ENCODE measurements at places on chromosomes 3 and 15. TPM values are rescaled to one million over a fixed set of nuclear protein-coding genes. Genes with fewer than 3 reads are reported as not detected.

DNA sequence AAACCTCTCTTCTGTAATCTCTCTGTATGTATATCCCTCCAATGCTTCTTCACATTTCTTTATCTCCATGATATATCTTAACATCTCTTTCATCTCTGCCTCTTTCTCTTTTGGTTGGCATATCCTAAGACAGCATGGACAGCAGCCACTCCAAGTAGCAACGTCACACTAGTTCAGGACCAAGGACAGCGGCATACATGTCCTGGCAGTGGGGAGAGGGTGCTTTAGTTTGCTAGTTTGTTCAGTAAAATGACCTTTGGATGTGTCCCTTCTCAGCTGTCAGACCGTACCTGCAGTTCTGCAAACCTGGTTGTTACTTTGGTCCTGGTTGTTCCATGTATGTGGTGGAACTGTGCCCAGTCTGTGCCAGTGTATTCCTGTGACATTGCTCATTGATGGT lies 225.6 kb upstream of the ROPN1 start:
- no peak overlapping the region for H3K4me3 ChIP-seq
- H3K4me1 ChIP-seq: no peaks in the 10 kb centered on the region
- DNase-seq: peak; percentile 19
- H3K27me3 ChIP-seq: no peaks in the 10 kb centered on the region
- H3K36me3 ChIP-seq: no peaks in the 10 kb centered on the region

DNA sequence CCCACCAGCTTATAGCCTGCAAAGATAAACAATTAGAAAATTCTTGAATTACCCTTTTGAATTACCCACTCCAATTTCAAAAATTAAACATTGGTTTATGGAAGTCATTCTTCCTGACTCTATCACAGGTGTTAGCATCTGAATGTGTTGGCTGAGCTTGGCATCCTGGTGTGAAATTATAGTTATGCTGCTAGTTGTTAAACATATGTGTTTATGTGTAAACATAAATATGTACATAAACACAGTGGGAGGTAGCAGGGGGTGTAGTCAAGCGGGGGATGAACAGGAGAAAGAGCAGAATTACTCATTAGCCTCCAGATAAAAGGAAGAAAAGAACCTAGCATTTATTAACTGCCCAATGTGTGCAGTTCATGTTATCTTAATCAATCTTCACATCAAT lies 530.2 kb downstream of the MCTP2 start:
- no peak overlapping the region for H3K4me3 ChIP-seq
- no peaks in the 10 kb centered on the region for H3K27me3 ChIP-seq
- H3K4me1 ChIP-seq: no peaks in the 10 kb centered on the region

- H3K4me1 ChIP-seq: no peaks in the 10 kb centered on the region
- H3K27me3 ChIP-seq: peaks cover 9% of the 10 kb centered on the region
- no peak overlapping the region for H3K4me3 ChIP-seq
- DNase-seq: no peak
- H3K36me3 ChIP-seq: no peaks in the 10 kb centered on the region
Measured at GRCh38 chr3:133330065-133330464, 69.8 kb upstream of the BFSP2 start.

- no peak for DNase-seq
- peaks cover 15% of the 10 kb centered on the region for H3K4me1 ChIP-seq
- no peaks in the 10 kb centered on the region for H3K36me3 ChIP-seq
- no peak overlapping the region for H3K27ac ChIP-seq
Measured at GRCh38 chr3:102718651-102719050, 283.8 kb downstream of the ZPLD1 start.

RASL12 gene
- total RNA-seq: not detected

- no peaks in the 10 kb centered on the region for H3K36me3 ChIP-seq
- no peaks in the 10 kb centered on the region for H3K4me1 ChIP-seq
- no peak for DNase-seq
- H3K4me3 ChIP-seq: no peak overlapping the region
- no peaks in the 10 kb centered on the region for H3K27me3 ChIP-seq
Measured at GRCh38 chr3:55668359-55668758, 181.3 kb upstream of the WNT5A start.

RYR3 gene
- total RNA-seq: 0.05 TPM

GRCh38 chr3:149339931-149340309 lies 6.5 kb upstream of the TM4SF18 start:
- H3K4me3 ChIP-seq: no peak overlapping the region
- H3K4me1 ChIP-seq: no peaks in the 10 kb centered on the region
- DNase-seq: no peak
- H3K36me3 ChIP-seq: no peaks in the 10 kb centered on the region
- no peak overlapping the region for H3K27ac ChIP-seq
- H3K27me3 ChIP-seq: peaks cover 15% of the 10 kb centered on the region

- no peaks in the 10 kb centered on the region for H3K36me3 ChIP-seq
- DNase-seq: no peak
- no peaks in the 10 kb centered on the region for H3K4me1 ChIP-seq
- H3K27me3 ChIP-seq: peaks cover 24% of the 10 kb centered on the region
- H3K4me3 ChIP-seq: no peak overlapping the region
- H3K27ac ChIP-seq: no peak overlapping the region
Measured at GRCh38 chr15:45091161-45091560, 22.8 kb downstream of the DUOX2 start.

SEMA6D gene
- total RNA-seq: not detected
